Adipocyte (in vitro differentiated cells): ENCODE measurements at places on chromosomes 13 and 19.

DNA sequence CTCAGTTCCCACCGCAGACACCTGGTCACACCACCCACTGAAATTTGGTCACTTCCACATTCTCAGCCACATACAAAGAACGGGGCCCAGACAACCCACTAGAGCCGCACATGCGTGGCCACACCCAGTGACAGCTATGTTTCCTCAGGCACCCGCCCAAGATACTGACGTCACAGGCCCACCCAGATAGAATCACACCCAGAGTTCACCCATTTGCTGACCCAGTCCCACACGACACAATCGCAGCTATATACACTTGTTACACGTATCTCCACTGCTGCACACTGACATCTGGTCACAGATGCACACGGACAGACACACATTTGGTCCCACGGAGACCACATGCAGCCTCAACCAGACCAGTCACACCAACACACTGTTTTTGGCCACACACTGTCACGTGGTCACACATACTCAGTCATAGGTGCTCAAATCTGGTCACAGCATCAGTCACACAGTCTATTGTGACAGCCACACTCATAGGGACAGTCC, 2.9 kb downstream of the NUMBL start:
- peak; percentile 68 for DNase-seq

GRCh38 chr13:45238945-45239795, 38.3 kb upstream of the KCTD4 start:
- DNase-seq, result peak; percentile 48

DNA sequence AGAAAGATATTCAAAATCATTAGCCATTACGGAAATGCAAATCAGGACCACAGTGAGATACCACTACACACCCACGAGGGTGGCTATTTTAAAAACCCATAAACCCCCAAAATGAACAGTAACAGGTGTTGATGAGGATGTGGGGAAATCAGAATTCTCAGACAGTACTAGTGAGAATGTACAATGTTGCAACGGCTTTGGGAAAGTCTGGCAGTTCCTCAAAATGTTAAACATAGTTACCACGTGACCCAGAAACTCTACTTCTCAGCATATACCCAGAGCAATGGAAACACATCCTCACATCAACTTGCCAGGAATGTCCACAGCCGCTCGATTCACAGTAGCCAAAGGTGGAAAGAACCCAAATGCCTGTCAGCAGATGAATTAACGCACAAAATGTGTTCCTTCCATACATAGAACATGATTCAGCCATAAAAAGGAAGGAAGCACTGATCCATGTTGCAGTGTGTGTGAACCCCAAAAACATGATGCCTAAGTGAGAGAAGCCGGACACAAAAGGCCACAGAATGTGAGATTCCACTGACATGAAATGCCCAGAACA, 7.0 kb downstream of the PLVAP start:
- DNase-seq, result peak; percentile 50

DNA sequence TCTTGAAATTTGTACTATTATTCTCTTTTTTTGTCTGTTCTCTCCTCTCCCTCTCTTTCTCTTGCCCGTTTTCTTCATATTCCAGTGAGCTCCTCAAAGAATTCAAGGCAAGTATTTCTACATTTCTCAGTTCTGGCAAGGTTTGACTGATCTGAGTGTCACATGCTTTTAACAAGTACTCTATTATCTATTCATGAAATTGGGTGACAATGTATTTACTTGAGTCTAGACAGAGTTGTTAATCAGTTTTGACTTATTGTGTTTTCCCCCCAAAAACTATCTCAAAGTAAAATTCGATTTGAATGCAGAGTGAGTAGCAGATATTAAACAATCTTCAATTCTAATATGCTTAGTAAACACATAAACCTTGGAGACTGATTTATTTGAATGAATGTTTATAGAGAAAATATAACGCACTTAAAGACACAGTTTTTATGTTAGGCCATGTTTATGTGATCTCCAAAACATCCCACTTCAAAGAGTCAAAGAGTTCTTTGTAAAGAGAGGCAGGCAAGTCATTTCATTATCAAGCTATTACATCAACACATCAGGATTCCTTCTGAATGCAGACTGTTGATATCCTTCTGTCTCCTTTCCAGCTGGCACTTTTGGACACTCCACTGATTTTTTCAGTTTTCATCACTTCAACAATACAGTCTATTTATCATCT, 166.6 kb downstream of the SLITRK6 start:
- DNase-seq, result no peak

- DNase-seq, result no peak
Observed at GRCh38 chr19:9808855-9809824, 9.7 kb downstream of the FBXL12 start.

GRCh38 chr13:66558506-66558905, 671.6 kb downstream of the PCDH9 start:
- DNase-seq, result peak; percentile 59

DNA sequence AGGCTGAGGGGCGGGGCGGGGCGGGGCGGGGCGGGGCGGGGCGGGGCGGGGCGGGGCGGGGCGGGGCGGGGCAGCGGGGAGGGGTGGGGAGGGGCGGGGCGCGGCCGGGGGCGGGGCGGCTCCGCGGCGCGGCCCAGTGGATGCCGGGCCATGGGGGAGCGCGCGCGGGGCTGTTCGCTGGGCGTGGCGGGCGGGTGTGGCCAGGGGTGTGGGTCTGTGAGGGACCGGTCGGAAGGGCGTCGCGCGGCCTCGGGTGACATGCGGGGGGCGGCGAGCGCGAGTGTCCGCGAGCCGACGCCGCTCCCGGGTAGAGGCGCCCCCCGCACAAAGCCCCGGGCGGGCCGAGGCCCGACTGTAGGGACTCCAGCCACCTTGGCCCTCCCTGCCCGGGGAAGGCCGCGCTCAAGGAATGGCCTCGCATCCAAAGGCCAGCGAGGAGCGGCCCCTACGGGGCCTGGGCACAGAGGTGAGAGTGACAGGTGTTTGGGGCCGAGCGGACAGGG, at the start of gene ZFP28:
TSS of gene ZFP28 (plus strand) at position 188 of the 503 bp plus-strand sequence. CDS start at position 259, 71 bp downstream.
- DNase-seq, result no peak

GRCh38 chr13:97119943-97120342, 102.2 kb upstream of the MBNL2 start:
- no peak for DNase-seq

GRCh38 chr19:1941146-1942077, at the start of gene CSNK1G2:
Gene CSNK1G2, plus strand, starts transcription at chr19:1941172. Its CDS starts 28,601 bp downstream, at chr19:1969773.
- no peak for DNase-seq

- peak; percentile 76 for DNase-seq
Observed at GRCh38 chr19:8609279-8610040, 1.1 kb downstream of the ADAMTS10 start.

DNA sequence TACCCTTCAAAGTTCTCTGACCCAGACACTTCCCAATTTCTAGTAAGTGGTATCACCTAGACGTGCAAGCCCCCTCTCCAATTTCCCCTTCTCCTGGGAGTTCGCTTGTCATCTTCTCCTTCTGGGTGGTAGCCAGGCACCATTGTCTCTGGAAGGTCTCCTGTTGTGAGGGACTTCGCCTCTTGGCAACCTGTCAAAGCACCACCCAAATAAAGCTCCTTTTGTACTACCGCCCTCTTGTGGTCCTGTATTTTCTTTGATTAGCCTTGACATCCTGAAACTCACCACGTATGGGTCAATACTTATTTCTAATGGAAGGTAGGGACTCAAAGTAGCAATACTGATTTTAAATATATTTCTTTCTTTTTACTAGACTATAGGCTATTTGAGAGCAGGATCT, 8.2 kb downstream of the GPC5 start:
- peak; percentile 58 for DNase-seq

DNA sequence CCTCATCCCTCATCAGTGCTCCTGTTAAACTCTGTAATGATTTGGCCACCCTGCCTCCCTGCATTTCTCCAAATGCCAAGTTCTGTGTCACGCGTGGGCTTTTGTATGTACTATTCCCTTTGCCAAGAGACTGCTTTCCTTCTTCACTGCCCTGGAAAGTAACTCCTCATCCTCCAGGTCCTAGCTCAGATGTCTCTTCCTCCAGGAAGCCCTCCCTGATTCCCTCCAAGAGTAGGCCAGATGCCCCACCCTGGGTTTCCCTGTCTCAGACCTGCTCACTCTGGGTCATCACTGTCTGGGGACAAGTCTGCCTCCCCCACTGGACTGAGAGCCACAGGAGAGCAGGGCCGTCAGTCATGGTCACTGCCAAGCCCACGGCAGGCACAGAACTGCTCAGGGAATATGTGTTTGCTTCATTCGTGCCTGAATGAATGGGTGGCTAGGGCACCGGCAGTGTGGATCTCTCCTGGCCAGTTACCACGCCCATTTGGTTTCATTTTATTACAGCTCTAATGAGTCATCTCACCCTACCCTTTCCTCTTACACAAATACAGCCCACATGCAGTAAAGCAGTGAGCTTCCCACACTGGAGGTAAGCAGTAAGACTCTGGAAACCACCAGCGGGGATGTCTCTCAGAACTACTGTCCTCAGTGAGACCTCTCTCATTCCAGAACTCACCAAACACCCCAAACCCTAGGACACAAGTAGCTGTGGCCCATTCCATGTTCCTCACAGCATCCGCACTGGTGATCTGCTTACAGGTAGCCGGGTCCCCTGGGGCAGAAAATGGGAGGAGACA, 12.1 kb upstream of the GPR4 start:
- DNase-seq, result peak; percentile 88

GRCh38 chr19:35195830-35196229, 32.7 kb downstream of the FAM187B start:
- DNase-seq, result no peak

GRCh38 chr19:13176345-13176744, 26.1 kb downstream of the IER2 start:
- DNase-seq, result no peak

- DNase-seq, result no peak
Observed at GRCh38 chr19:53389978-53390377, 5.0 kb upstream of the ZNF765 start.

DNA sequence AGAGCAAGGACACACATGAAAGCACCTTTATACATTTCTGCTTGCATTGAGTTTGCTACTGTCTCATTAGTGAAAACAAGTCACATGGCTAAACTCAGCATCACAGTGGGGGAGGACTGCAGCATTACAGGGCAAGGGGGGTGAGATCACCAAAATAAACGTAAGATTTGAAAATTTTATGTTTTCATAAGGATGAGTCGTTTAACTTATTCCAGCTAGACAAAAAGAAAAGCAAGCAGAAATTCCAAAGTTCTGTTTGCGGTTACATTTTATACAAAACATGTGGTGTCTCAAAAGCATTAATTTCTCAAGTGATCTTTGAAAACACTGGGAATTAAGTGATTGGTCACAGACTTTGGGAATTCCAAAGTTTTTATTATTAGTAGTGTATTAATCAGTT, 261.4 kb upstream of the RXFP2 start:
- DNase-seq, result peak; percentile 53

DNA sequence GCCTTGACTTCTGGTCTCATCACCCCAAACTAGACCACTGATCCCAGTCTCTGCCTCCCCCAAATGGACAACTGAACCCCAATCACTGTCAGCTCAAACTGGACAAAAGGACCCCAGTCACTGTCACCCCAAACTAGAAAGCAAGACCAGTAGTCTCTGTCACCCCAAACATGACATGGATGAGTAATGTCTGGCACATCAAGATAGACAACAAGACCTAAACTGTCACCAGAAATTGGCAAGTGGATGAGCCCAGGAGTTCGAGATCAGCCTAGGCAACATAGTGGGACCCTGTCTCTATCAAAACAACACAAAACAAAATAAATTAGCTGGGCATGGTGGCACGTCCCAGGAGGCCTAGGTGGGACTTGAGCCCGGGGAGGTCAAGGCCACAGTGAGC, 12.0 kb downstream of the RABAC1 start:
- DNase-seq, result no peak

DNA sequence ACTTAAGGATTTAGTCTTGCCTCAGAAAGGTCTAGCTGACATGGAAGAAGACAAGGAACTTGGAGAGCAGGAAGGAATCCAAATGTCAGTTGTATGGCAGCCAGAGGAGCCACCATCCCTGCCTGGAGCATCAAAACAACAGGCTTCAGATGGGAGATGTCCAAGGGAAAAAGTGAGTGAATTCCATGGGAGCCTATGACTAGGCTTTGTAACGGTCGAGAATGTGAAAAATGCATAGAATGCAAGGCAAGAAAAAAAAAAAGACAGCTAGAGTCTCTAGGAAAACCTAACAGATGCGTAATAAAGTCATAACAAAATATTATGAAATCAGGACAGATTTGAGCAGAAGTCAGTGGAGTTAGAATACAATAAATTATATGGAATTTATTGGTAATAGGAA, 183.7 kb upstream of the LSM14A start:
- no peak for DNase-seq

GRCh38 chr19:8088752-8089663, 36.4 kb downstream of the CCL25 start:
- no peak for DNase-seq

- DNase-seq, result no peak
Observed at GRCh38 chr19:31383553-31383952, 34.3 kb upstream of the TSHZ3 start.

DNA sequence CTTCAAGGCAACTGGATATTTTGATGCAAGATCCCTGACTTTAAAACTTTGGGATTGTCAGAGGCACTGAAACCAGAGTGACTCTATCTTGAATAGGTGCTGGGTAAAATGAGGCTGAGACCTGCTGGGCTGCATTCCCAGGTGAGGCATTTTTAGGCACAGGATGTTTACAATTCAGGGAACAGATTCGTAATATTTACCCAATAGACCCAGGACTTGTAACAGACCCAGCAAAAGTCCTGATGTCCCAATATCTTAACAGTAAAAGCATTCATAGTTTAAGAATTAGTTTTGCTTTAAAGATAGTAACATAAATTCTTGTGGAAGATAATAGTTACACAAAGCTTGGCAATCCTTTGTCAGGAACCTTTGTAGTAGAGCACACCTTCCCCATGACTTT, 166.2 kb downstream of the FGF14 start:
- DNase-seq, result no peak

- DNase-seq, result peak; percentile 74
Observed at GRCh38 chr13:62837895-62838294, 1422.2 kb upstream of the PCDH20 start.

DNA sequence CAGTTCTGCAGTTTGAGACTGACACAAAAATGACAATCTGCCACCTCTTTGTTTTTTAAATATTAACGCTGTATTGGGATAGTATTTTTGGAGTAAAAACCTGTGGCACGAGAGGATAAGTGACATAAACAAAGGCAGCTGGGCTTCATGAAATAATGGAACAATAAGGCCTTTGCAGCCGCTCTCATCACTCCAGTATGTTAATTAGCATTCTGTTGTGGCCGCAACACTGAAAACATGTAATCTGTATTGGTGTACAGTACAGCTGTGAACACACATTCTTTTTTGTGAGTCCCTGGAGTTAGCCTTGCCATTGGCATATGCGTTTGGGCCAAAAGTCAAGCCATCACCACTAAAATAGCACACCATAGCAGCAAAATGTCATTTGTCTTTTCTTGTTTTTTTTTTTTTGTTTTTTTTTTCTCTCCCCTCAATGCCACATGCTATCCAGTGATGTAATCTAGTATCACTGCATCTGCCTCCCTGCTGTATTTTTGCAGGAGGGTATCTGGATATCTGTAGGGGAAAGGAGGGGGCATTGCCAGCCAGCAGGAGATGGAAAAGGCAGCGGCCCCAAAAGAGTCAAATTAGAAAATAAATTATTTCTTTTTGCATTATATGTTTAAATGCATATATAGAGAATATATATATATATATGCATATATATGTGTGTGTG, 885 bp upstream of the ZNF536 start:
- DNase-seq, result no peak

GRCh38 chr19:29259867-29260281, 46.9 kb upstream of the UQCRFS1 start:
- no peak for DNase-seq

- DNase-seq, result no peak
Observed at GRCh38 chr19:20035935-20036334, 3.4 kb downstream of the ZNF682 start.
